Smooth muscle cell of trachea (primary cell): ENCODE measurements at places on chromosomes 12 and 14. TPM values are rescaled to one million over a fixed set of nuclear protein-coding genes. Genes with fewer than 3 reads are reported as not detected.

ACOT2 gene
- total RNA-seq = 29.4 and 36.5 TPM in 2 replicates

GPR84 gene
- not detected in 2 replicates for total RNA-seq

ULK1 gene
- 17.3 and 17.5 TPM in 2 replicates for total RNA-seq

PCBP2 gene
- 292 and 502 TPM in 2 replicates for total RNA-seq

B4GALNT1 gene
- 0.58 and 1.3 TPM in 2 replicates for total RNA-seq

KLRF1 gene
- 0.15 TPM in 1 of 2 replicates, not detected in the other for total RNA-seq
